ENCODE measurements at places on chromosomes 12 and 14.

GRCh38 chr14:37116933-37117849 lies 55.2 kb downstream of the SLC25A21 start:
- no peak for DNase-seq

GRCh38 chr12:22355011-22355580 lies 20.6 kb upstream of the ST8SIA1 start:
- DNase-seq = no peak

DNA sequence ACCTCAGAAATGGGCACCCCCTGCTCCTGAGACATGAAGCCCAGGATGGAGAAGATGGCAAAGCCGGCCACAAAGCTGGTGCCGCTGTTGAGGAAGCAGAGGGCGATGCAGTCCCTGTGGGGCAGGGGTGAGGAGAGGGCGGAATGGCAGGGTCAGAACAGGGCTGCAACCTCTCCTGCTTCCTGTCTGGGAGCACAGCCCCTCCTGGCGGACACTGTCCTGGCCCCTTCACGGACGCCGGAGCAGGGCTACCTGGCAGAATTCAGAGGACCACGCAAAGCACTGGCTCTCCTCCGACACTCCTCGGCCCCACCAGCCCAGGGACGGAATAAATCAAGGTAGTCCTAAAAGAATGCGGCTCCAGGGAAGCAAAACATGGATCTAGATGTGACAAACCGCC lies 12.4 kb upstream of the SLC6A12 start:
- no peak for DNase-seq

- no peak for DNase-seq
Measured at GRCh38 chr14:46840944-46841720, 189.6 kb upstream of the RPL10L start.

- DNase-seq = no peak
Measured at GRCh38 chr12:78671295-78671694, 193.3 kb upstream of the SYT1 start.

DNA sequence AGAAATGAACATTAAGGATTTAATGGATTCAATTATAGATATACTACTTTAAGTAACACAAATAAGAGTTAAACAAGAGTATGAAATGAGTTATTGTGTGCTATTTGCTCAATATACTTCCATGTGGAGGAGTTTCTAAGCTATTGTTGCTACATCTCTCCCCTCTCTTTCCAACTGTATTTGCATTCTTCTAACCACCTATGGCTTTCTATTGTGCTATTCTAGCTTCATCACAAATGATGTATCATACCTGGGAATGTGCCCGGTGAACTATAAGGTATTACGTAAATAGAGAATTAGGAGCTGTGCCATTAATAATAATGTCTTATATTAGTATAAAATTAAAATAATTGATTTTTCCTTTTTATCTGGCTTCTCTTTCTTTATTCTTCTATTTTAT lies 87.1 kb upstream of the PLEKHG7 start:
- DNase-seq = no peak

DNA sequence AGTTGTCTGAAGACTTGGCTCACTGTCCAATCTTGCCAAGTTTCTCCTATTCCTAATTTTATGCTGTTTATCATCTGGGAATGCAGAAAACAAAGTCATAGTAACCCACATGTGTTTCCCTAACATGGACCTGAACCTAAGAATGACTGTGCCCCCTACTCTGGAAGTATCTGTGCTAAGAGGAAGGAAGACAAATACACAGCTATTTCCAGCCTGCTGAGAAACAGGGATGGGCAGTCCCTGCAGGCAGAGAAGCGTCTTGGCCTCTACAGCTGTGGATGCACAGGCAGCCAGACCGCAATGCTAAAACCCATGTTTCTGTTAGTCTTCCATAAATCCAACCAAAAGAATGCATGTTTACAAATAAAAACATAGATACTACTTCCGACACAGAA lies 56.2 kb downstream of the DUSP16 start:
- no peak for DNase-seq

DNA sequence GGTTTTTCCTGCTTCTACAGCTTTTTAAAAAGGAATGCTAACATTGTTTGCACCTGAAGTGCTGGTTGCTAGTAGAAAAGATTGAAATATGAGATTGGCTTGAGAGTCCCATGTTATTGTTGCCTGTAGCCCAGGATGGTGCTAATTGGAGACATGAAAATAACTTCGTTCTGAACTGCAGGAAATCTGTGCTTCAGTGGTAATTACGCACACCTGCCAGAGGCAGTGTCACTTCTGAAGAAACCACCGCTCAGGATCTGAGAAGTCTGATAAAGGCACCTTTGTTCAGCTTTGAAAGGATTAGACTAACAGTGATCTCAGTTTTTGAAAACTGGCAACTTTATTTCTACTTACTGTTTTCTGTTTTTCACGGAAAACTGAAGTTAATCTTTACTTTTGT lies 15.5 kb upstream of the ATP6V0A2 start:
- no peak for DNase-seq

- no peak for DNase-seq
Measured at GRCh38 chr12:32377344-32378055, 21.9 kb upstream of the FGD4 start.

GRCh38 chr14:88547386-88547780 lies 7.4 kb downstream of the PTPN21 start:
- DNase-seq = no peak

DNA sequence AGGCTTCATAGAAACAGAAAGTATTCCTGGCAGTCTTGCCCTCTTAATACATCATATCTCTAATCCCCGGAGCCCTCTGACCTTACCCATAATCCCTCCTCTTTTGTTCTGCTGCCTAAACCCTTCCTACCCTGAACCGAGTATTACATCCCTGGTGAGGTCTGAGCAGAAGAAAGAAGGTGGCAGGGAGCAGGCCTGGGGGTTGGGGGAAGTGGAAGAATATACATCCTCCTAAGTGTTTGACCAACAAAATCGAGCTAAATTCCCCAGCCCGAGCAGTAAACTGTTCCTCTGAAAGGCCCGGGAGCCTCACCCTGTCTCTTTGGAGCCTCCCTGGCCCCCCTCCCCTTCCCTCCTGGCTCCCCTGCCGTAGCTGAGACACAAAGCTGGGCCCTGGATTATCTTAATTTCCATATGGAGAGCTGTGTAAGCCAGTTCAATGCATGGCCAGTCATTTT lies 192.6 kb upstream of the LHX5 start:
- DNase-seq = no peak
